ENCODE measurements at places on chromosomes 5 and 9.

GRCh38 chr9:11558043-11558442, 945.2 kb upstream of the PTPRD start:
- no peak for DNase-seq

GRCh38 chr9:33139421-33140228, 27.5 kb downstream of the B4GALT1 start:
- no peak for DNase-seq

DNA sequence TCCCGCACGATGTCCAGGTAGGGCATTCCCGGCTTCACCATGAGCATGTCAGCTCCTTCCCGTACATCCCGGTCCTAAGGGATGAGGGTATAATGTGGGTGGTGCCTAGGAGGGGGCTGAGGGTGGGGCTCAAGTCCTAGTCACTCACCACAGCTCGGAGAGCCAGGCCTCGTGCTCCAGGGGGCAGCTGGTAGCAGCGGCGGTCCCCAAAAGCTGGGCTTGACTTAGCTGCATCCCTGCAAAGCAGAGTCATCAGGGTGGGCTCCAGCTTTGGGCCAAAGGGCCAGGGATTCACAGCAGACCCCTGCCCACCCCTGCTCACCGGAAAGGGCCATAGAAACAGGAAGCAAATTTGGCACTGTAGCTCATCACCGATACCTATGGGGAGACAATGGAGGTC, 11.6 kb downstream of the ALAD start:
- no peak for DNase-seq

GRCh38 chr5:45399041-45399440, 297.1 kb downstream of the HCN1 start:
- DNase-seq = no peak

DNA sequence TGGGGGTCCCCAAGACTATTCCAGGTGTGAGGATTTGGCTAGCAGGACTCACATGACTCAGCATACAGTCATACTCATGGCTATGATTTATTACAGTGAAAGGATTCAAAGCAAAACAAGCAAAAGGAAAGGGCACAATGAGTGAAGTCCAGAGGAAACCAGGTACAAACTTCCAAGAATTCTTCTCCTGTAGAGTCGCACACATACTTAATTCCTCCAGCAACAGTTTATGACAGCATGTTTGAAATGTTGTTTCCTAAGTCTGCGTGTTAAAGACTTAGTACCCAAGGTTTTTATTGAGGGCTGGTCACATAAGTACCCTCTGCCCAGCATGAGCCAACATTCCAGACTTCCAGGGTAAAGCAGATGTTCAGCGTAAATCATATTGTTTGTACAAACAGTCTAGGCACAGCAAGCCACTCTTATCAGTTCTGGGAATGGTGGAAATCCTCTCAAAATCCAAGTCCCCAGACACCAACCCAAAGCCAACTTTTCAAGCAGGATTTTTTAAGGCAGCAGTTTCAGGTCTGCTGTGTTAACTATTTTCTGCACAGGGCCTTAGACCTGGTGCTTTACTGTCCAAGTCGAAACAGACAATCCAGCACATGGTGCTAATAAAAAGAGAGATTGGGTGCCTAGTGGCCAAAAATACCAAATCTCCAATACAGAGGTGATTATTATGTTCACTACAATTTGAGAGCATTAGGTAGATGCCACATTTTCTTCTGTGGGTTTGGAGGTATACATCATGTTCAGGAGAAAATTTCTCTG, 18.6 kb upstream of the RICTOR start:
- no peak for DNase-seq

DNA sequence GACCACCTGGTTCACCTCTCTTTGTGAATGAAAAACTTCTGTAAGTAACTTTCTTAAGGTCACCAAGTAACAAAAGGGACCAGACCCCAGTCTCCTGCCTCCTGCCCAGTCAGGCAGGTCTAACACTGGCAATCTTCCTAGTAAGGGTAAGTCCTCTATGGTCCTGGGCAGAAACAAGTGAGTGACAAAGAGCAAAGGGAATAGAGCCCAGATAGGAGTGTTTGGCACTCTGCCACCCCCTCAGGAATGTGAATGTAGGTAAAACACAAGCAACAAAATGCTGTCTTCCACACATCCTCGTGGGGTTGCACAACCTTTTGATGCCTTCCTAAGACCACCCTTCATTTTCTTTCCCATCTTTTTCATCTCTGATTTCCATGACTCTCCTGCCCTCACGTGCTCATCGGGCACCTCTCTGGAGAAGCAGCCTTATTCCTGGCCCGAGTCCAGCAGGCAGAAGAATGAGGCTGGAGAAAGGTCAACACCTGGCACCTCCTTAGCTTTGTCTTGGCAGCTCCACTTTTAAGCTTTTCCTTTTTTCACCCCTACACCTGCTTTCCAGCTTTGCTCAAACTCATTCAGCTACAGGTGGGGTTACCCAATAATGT, 90.2 kb upstream of the LHFPL2 start:
- no peak for DNase-seq

DNA sequence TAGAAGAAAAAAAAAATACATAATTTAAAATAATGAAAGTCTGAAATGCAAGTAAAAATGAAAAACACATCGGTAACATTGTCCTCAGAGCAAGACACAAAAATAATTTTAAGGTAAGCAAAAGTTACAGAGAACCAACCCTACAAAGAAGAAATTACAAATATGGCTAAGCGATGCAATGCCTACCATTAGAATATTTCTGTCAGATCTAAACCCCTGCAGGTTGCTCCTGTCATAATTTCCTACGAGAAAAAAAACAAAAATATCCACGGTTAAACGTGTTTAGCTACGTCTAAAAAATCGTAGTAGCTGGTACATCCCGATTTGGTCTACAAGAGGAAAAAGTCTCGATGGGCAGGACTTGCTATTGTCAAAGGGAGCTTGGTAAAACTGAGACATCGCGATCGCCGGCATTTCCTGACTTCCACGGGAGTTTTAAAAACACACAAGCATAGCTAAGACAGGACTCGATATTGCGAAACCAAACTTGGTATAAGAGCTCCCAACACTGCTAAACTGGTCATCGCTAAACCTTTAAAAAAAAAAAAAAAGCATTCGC, 1.1 kb upstream of the ANXA2R start:
- DNase-seq = peak; percentile 82

DNA sequence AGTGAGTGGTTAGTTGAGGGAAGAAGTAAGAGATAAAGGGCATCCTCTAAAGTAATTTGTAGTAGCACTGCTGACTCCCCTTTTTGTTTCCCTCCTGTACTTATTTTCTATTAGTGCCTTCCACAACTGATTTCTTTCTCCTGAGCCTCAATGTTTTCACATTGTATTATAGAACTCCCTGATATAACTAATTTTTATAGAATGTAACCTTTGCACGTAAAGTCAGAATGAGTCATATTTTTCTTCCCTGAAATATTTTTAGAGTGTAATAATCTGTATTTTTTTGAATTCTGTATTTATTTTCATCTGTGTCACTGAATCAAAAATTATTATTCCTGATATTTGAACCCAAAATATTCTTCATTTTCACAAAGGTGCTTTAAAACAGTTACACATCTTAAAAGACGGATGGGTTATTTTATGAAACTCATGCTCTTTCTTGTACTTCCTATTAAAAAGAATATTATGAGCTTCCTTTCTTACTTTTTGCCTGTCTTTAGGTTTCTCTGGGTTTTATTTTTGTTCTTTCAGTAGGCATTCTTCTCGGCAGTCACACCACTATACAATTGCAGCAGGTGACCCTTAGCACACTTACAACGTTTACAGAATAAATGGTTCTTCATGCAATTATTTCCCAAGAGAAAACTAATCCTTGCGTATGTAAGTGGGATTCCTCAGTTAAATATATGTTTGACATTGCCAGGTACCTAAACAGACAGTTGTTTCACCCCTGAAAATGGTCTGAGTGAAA, 30.5 kb upstream of the DMRTA1 start:
- DNase-seq = no peak

- DNase-seq = no peak
Observed at GRCh38 chr9:38361473-38361850, 31.0 kb upstream of the ALDH1B1 start.

DNA sequence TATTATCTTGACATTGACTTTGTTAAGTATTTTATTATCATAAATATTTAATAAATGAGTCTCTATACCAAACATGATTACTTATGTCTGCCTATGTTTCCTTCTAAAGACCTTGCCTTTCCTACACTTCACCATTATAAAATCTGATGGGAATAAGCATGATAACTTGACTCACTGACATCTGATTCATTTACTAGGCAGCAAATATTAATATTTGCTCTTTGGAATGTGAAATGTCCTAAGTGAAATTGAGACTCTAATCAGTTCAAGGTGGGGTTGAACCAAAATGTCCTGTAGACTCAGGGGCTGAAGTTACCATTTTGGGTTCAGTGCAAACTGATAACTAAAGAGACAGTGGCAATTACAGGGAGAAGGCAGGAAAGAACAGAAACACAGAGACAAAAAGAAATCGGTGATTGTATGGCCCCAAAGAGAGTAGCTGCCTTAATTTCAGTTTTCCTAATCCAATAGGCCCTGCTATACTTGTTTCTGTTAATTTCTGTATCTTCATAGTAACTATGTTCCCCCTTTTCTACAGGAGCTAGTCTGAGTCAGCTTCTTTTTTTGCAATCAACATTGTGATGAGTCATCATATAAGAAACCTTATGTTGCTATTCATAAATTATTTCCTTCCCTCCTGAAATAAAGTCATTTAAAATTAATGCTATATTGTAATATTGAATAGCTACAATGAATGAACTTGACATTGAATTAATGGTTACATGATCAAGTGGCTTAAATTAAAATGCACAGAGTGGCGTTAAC, 296.8 kb downstream of the PDE4D start:
- DNase-seq = no peak

- no peak for DNase-seq
Observed at GRCh38 chr5:133426264-133426663, 186.1 kb downstream of the FSTL4 start.

GRCh38 chr9:13163946-13164345, 115.5 kb downstream of the MPDZ start:
- no peak for DNase-seq

- no peak for DNase-seq
Observed at GRCh38 chr9:7984203-7984602, 184.6 kb upstream of the DMAC1 start.

- no peak for DNase-seq
Observed at GRCh38 chr5:174692381-174692780, 32.0 kb upstream of the MSX2 start.

- no peak for DNase-seq
Observed at GRCh38 chr5:148387325-148387724, 3.6 kb downstream of the FBXO38 start.
